ENCODE measurements at places on chromosomes 5 and 9.
A peak's percentile ranks its signal among the peaks of the same experiment; 100 is the strongest.

DNA sequence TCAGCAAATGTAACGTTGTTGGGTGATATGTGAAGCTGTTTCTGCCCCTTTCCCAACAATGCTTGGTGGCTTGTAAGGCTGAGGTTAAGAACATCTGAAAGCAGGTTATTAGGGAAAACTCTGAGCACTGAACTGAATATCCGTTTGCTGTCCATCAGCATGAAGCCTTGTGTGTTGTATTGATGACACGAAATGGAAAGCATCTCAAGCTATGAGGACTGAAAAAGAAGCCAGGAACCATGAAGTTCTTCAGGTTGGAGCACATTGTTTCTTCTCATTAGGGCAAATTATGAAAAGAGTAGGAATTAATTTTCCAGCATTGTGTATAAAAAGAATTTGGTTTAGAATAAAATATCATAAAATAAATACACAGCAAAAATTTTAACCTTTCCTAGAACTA is 106.8 kb downstream of the IZUMO3 start:
- no peak for DNase-seq

GRCh38 chr5:137565450-137565849 is 66.3 kb upstream of the SPOCK1 start:
- no peak for DNase-seq

DNA sequence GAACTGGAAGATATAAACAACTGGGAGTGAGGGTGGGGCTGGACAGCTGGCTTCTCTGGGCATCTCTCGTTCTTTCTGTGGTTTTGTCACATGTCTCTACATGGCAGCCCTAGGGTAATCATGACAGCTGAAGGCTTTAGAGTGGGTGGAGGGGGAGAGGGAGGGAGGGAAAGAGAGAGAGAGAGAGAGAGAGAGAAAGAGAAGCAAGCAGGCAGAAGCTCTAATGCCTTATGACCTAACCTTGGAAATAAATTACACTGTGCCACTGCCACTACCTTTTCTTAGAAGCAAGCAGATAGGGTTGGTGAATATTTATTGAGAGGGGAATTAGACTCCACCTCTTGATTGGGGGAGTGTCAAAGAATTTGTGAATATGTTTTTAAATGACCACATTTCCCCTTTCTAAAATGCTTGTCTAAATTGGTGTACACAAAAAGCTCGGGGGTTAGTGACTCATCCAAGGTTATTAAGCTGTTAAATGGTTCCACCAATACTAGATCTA is 2.6 kb upstream of the DAPK1 start:
- no peak for DNase-seq

GRCh38 chr5:9176641-9177040 is 369.2 kb downstream of the SEMA5A start:
- DNase-seq, result no peak

DNA sequence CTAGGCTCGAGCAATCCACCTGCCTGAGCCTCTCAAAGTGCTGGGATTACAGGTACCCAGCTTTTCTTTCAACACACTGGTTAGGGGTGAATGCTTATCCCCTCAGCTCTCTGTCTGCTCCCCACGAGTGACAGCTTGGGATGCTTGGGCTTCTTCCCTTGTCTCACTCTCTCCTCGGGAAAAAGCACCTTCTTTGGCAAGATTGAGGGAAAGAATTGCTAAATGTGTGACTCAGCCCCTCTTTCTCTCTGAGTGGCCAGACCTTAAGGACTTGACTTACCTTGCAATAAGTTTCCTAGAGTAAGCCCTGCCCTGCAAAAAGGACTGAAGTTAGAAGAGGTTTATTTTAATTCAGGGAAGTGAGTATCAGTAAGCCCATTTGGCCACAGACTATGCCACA is 68.1 kb upstream of the ERBIN start:
- no peak for DNase-seq

- DNase-seq, result no peak
Observed at GRCh38 chr9:83582029-83582428, 40.9 kb upstream of the IDNK start.

- DNase-seq, result no peak
Observed at GRCh38 chr5:113405530-113405929, 29.3 kb downstream of the TSSK1B start.

GRCh38 chr5:76710991-76711390 is 4.9 kb upstream of the F2R start:
- no peak for DNase-seq

- no peak for DNase-seq
Observed at GRCh38 chr9:36843964-36844363, 190.1 kb downstream of the PAX5 start.

GRCh38 chr5:150641006-150641570 is 628 bp downstream of the SYNPO start:
- no peak for DNase-seq

DNA sequence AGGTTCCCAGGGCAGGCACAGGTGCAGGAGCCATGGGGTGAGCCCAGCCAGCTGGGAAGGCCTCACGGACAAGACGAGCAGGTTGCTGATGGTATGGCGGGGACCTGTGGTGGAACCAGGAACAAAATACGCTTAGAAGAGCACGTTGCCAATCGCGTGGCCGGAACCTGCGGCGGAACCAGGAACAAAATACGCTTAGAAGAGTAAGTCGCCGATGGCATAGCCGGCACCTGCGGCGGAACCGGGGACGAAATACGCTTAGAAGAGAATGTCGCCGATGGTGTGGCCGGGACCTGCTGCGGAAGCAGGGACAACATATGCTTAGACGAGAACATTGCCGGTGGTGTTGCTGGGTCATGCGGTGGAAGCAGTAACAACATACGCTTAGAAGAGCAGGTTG is 23.5 kb upstream of the SPATA31E1 start:
- DNase-seq, result no peak

GRCh38 chr9:131585375-131585774 is 40.1 kb downstream of the PRRT1B start:
- no peak for DNase-seq

DNA sequence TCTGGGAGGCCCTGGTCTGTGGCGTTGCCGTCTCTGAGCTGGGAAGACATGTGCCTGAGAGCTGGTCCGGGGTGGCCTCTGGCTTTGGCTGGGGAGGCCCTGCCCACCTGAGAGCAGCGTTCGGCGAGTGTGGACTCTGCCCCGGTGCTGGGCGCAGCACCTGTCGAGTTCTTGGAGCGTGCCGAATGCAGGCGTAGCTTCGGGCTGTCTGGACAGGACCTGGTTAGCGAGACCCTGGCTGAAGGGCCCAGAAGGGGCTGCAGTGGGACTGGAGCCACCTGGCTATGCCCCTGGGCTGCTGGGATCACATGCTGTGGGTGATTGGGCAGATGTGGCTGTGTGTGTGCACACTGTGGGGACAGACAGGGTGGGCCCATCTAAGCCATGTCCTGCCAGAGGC is 56.5 kb downstream of the RXRA start:
- DNase-seq, result no peak

GRCh38 chr9:123756484-123757106 is 173.3 kb downstream of the DENND1A start:
- no peak for DNase-seq

GRCh38 chr5:159907689-159908590 is 8.3 kb upstream of the ADRA1B start:
- no peak for DNase-seq

DNA sequence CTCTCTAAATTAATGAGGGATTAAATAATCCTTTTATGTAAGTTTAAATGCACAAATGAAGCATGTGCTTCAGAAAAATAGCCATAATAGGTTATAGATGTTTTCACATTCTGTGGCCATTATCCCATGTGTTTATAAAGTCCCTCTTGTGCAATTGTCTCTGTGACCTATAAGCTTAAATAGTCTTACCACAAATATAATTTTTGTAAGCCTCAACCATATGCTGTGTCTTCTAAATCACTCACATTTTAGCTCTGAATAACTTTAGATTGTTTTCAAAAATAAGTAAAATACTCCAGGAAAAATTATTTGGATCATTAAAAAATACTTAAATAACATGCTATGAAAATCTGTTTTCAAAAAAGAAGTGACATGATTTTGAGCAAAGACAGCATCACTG is 1894.7 kb downstream of the MAT2B start:
- DNase-seq, result no peak

DNA sequence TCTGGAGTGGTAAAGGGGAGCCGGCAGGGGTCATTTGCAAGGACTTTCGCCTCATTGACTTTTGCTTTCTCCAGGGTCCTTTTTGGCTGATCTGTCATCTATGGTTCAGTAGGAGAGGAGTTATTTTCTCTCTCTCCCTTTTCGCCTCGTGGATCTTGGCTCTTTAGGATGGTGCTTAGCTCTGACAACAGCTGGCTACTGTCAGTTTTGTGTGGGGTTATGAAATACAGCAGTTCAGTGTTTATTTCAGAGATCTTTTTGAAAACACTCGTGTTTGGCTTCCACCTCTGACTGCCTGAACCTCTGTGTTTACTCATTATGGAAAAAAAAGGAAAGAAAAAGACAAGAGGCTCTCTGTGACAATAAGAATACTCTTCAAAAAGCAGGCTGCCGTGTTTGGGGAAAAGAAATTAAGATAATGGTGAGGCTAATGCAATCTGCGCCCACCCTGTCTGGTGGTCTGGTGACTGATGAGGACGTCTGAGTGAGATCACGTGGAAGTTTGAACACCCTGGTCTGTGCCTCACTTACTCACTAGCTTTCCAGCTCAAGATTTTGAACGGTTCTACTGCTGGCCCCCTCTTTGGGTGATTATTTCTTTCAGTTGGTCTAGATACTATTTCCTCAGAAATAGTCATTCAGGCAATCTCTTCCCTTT is 567.7 kb downstream of the CAAP1 start:
- no peak for DNase-seq

DNA sequence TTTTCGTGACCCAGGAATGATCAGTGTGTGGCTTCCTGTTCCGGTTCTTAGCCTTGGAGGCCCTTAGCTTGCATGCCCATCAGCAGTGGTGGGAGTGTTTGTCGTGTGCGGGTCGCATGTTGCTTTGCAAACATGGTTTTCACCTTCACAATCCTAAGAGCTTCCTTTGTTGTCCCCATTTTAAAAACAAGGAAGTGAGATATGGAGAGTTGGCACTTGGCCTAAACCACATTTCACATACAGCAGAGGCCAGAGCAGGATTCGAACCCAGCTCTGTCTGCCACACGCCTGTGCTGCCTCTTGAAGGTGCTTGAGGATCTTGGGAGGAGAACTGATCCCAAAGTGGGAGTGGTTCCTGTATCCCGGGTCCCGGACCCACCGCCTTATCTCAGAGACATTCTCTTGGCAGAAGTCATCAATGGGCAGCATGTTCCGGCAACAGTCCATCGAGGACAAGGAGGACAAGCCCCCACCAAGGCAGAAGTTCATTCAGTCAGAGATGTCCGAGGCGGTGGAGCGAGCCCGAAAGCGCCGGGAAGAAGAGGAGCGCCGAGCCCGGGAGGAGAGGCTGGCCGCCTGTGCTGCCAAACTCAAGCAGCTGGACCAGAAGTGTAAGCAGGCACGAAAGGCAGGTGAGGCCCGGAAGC is 38.2 kb upstream of the POMT1 start:
- no peak for DNase-seq

DNA sequence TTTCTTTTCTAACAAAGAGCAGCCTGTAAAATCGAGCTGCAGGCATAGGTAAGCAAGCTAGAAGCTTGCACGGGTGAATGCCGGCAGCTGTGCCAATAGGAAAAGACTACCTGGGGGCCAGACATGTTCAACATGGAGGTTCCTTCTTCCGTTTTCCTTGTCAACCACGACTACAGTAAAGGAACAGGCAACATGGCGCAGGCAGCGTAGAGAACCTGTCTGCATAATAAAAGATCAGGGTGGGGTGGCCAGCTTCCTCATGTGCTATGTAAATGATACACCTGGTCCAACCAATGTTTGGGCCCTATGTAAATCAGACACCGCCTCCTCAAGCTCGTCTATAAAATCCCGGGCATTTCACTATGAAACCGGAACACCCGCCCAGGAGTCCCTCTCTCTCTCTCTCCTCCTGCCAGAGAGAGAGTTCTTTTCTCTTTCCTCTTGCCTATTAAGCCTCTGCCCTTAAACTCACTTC is 103.8 kb upstream of the LIFR start:
- DNase-seq, result no peak

DNA sequence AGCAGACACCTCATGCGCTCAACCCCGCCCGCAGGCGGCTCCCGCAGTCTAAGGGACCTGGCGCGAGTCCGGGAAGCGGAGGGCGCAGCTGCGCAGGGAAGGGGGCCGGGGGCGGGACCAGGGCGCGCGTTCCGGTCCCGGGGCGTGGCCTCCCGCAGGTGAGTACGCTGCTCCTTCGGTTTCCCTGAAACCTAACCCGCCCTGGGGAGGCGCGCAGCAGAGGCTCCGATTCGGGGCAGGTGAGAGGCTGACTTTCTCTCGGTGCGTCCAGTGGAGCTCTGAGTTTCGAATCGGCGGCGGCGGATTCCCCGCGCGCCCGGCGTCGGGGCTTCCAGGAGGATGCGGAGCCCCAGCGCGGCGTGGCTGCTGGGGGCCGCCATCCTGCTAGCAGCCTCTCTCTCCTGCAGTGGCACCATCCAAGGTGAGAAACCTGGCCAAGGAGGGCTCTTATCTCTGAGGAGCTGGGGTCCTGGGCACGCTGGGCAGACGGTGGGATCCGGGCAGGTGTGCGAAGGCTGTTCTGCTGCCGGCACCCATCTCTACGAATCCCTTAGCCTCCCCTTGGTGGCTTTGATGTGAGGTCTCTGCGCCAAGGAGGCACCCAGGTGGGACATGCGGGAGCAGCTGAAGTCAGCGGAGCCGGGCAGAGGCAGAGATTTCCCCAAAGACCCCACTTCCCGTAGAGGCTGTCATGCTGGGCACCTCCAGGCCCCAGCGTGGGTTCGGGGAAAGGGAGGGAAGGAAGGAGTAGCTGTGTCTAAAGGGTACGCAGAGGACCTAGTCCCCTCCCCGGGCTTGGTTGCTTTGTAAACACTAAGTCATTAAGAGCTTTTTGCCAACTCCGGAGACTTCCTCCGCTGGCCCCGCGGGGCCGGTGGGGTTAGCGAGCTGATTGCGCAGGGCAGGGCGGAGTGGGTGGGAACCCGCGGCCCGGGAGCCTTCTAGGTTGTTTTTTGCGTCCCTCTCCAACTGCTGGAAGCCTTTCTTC is at the start of gene F2RL1:
F2RL1 (plus strand) TSS at position 187 of the 988 bp plus-strand sequence; CDS start at position 340, 153 bp downstream.
- DNase-seq, result peak; percentile 50

GRCh38 chr5:59126708-59127573 is 544.1 kb downstream of the RAB3C start:
- DNase-seq, result no peak

DNA sequence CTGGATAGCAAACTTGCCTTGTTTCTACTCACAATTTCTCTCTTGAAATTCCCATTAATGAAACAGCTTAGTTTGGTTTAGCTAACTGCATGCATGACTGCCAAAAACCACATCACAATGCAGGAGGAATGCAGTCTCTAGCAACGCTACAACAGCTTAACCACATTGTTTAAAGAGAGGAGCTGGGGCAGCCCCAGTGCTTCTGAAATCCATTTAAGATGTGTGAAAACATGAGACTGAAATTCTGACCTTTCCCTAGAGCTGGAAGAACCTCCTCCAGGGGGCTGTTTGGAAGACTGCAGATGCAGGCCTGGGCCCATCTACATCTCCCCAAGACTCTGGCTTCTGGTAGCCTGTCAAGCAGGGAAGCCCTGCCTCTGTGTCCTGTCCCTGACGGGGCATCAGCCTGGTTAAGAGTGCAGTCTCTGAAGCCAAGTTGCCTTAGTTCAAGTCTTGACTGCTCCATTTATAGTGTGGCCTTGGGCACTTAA is 157.1 kb downstream of the ZNF462 start:
- DNase-seq, result no peak
